ENCODE measurements at places on chromosomes 16 and 17. TPM values are rescaled to one million over a fixed set of nuclear protein-coding genes. Genes with fewer than 3 reads are reported as not detected.

GRCh38 chr17:16215965-16216316, 607 bp upstream of the NCOR1 start:
- peak; percentile 51 for DNase-seq

Gene IL32
- 63.4 TPM for polyA plus RNA-seq

Gene CX3CL1
- polyA plus RNA-seq = 13.7 TPM

Gene MAP3K14
- polyA plus RNA-seq = 11.2 TPM
